ENCODE measurements at places on chromosomes 2 and 18. TPM values are rescaled to one million over a fixed set of nuclear protein-coding genes. Genes with fewer than 3 reads are reported as not detected.

DNA sequence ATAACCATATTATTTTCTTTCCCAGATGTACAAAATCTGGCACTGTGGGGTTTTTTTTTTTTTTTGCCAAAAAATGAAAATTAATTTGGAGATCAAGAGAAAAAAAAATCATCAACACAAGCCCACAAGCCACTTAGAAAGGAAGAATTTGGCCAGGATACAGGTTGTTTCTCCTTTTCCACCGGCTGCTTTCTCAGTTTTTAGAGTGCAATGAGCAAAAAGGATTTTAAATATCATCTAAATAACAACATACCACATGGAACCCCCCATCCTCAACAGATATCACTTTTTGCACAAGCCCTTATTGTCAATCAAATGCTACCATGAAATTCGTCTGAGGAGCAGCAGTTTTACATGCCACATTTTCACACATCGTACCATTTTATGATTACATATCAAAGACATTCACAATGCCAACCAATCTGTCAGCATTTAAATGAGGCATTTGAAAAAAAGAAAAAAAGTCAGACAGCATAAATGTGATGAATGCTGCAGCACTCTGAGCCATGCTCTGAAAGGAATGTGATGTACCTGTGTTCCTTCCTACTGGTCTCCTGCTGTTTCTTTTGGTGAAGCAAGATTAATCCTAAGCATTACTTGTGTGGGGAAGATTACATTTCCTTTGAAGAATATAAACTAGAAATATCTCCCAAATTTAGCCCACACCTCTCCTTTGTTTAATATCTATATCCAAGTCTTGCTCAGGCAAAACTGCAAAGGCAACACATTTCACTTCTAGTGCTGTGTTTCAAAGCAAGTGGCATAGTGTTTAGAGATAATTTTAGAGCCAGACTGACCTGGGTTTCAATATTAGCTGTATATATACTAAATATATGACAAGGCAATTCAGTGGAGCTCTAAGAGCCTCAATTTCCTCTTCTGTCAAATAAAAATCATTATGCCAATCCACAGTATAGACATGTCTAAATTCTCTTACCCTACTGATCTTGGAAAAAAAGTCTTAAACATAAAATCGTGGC, 391.3 kb downstream of the CMPK2 start:
- no peak for DNase-seq

GRCh38 chr18:35582899-35583558, 1.5 kb downstream of the GALNT1 start:
- peak; percentile 71 for DNase-seq

GRCh38 chr18:67485655-67486054, 30.9 kb downstream of the DSEL start:
- DNase-seq = no peak

The FOXI3 gene
- total RNA-seq = 0.10 TPM

Data from spinal cord (tissue), 10 donors.